ENCODE measurements at places on chromosomes 3 and 15.

GRCh38 chr3:56694867-56695683, 12.0 kb upstream of the TASOR start:
- no peak for DNase-seq

GRCh38 chr15:44711743-44712345, 527 bp downstream of the B2M start:
- peak; percentile 46 for DNase-seq

DNA sequence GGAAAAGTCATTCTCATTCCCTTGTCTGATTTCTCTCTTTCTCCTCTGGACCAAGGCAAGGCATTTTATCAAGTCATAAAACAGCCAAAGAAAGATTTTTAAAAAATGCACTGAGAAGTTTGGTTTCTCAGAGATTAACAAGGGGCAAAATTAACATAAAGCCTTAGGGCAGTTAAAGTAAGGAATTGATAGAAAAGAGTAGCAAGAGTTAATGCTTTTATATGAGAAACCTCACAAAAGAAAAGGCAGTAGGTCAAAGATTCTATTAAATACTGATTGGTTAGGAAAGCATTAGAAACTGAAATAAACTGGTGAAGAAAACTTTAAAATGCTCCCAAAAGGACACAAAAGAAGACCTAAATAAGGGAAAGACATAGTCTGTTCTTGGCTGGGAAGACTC, 121.0 kb upstream of the PRTG start:
- no peak for DNase-seq

DNA sequence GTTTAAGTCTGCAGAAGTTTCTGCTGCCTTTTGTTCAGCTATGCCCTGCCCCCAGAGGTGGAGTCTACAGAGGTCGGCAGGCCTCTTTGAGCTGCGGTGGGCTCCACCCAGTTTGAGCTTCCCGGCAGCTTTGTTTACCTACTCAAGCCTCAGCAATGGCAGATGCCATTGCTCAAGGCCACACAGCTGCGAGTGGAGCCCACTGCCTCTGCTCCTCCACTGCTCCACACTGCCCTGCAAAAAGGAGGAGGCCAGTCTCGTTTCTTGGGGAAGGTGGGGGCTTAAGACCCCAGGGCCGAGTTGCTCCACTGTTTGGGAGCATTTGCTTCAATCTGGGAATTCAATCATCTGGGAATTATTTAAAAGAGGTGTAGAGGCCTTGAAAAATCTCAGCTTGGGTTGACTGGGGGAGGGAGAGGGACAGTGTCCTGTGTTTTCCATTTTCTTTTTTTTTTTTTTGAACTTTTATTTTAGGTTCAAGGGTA, 144.6 kb upstream of the MEF2A start:
- no peak for DNase-seq

- DNase-seq, result no peak
Measured at GRCh38 chr3:125317761-125318160, 57.4 kb downstream of the ZNF148 start.

- no peak for DNase-seq
Measured at GRCh38 chr3:21331857-21332256, 419.2 kb downstream of the ZNF385D start.

DNA sequence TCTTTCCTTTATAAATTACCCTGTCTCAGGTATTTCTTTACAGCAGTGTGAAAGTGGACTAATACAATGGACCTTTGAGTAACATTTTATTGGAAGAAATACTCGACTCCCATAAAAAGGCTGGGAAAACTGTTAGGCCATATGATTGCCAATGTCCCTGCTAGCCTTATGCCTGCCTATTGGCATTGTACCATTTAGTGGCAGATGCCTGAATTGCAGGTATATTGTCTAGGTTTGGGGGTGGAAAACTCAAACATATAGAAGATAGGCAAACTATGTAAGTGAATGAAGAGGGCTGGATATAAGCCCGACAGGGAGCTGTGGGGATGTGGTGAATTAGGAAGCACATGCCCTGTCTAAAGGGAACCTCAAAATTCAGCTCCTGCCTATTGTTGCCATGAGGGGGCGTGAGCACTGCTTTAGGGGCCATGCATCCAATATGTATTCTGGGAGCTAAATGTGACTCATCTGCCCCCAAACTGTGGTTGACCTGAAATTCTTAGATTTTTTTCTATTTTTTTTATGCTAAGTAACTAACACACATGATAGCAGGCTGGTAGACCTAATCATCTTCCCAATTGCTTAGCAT, 65.2 kb upstream of the TRA2B start:
- no peak for DNase-seq

GRCh38 chr3:33791477-33792166, 6.8 kb upstream of the PDCD6IP start:
- no peak for DNase-seq

- no peak for DNase-seq
Measured at GRCh38 chr3:56423661-56424099, 44.6 kb downstream of the ERC2 start.

- no peak for DNase-seq
Measured at GRCh38 chr3:191889756-191890155, 428.8 kb downstream of the PYDC2 start.

GRCh38 chr3:58288011-58288728, 17.9 kb upstream of the RPP14 start:
- no peak for DNase-seq

GRCh38 chr15:99402014-99402729, 150.9 kb downstream of the LRRC28 start:
- DNase-seq, result no peak

- no peak for DNase-seq
Measured at GRCh38 chr3:39126532-39127071, 19.1 kb downstream of the TTC21A start.

GRCh38 chr15:86645925-86646500, 566.3 kb downstream of the AGBL1 start:
- DNase-seq, result no peak

GRCh38 chr3:24288496-24289236, 206.0 kb downstream of the THRB start:
- DNase-seq, result no peak

DNA sequence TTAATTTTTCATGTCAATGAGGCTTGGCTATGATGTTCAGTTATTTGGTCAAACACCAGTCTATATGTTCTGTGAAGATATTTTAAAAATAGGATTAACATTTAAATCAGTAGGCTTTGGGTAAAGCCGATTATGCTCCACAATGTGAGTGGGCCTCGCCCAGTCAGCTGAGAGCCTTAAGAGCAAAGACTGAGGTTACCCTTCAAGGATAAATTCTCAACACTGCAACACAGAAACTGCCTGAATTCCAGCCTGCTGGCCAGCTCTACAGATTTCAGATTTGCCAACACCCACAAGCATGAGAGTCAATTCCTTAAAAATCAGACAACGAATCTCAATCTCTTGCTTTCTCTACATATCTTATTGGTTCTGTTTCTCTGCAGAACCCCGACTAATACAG, 188.3 kb downstream of the PLCH1 start:
- no peak for DNase-seq

- DNase-seq, result no peak
Measured at GRCh38 chr3:72950372-72950771, 46.2 kb upstream of the PPP4R2 start.

DNA sequence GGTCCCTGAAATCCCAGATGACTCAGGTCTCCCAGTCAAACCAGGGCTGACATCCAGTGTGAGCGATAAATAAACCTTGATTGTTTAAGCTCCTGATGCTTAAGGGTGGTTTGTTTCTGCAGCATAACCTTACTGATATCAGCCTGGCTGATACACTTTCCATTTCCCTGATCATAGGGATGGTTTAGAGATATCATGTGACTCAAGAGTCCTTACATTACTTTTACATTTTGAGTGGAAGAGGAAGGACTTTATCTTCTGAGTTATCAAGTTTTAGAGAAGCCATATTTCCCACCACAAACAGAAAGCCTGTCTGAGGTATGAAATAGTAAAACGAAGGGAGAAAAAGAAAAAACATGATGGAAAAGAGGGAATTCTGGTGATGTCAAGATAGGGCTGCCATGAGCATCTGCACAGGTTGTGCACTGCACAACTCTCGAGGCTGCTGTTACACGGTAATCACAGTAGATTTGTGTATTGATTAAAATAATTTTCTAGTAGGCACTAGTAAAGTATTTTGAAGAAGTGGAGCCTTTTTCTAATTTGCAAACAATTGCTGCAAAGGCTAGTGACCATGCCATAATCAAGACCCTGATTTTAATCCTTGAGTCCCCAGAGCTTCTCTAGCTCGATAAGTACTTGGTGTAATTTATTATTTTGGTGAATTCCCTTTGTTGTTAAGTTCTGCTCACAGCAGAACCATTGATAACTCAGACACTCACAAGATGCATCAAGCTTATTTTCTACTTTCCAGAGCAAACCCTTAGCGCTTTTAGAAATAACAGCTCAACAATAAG, 34.1 kb upstream of the FBLN2 start:
- no peak for DNase-seq

DNA sequence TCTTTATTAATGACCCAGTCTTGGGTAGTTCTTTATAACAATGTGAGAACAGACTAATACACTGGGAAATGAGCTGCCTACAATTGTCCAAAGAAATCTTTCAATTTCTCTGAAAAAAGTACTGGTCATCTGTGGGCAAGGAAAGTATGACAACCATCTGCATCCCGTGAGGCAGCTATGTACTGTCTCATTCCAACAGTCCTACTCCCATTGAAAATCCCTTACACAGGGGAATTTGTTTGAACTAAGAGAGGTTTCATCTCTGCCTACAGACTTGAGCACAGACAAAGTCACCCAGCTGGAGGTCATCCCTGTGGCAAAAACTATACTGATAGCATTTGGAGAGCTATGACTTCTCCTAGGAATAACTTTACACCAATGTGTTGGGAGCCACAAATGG, 27.1 kb downstream of the SHC4 start:
- no peak for DNase-seq

DNA sequence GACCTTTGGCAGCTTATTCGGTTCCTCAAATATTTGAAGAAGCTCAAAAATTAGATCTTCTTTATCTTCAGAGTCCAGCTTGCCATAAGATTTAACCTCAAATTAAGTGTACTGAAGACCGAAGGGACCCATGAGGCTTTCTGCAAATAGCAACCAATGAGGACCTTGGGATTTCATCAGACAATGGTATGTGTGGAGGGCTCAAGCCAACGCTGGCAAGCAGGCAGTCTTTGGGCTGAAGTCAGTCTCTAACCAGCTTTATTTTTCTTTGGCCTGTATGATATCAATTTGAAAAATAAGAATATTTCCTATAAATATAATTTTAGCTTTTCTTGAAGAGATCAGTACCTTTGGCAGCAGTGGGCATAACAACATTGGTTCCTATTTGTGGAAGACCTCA, 692.7 kb downstream of the MCTP2 start:
- no peak for DNase-seq

- DNase-seq, result no peak
Measured at GRCh38 chr15:85607842-85608241, 186.9 kb downstream of the KLHL25 start.

DNA sequence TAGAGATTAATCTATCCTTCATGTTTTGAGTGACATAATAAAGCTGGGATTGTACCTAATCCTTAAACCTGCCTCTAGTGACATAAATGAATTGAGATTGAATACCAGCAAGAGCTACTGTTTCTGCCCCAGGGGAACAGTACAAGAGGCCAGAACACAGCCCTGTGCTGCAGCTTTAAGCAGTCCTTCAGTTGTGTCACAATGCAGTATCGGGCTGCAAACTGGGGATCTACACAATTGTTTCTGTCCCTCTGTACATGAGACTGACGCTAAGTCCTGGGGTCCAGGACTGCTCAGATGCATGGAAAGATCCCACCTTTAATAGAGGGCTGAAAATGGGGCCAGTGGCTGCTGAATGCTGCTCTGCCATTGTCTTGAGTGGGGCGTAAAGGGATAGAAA, 87.5 kb downstream of the MINAR1 start:
- DNase-seq, result no peak

GRCh38 chr3:71695000-71695482, 30.2 kb downstream of the EIF4E3 start:
- no peak for DNase-seq

DNA sequence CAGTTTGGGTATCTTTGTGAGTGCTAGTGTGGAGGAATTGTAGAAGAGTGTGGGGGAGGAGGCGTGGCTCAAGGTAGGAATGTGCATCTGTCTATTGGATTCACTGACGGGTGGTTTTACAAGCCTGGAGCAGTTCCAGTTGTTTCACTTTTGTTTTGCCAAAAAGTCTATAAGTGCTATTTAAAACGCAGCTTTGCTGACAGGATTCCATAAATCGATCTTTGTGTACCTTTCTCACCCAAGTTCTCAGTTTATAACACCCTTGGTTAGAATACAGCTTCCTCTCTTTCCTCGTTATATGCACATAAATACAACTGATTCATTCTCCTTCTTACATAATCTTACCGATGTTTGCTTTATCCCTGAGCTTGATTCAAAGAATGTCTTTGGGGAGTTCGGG, 123.2 kb upstream of the UBE2E2 start:
- DNase-seq, result no peak

- no peak for DNase-seq
Measured at GRCh38 chr3:178684881-178685590, 148.8 kb downstream of the KCNMB2 start.

DNA sequence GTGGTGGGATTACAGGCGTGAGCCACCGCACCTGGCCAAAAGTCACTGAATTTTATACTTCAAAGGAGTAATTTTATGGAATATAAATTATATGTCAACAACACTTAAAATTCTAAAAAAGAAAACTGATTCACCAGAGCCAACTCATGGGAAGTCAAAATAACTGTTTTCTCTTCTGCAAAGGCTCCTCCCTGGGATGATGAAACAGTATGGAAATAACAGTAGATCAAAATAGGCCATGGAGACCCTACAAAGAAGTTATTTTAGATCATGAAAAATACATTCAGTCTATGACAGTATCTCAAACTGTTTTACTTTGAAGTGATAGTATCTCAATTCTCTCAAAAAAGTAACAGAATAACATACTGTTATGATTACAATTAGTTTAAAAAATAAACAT, 102.7 kb downstream of the IGSF11 start:
- no peak for DNase-seq

DNA sequence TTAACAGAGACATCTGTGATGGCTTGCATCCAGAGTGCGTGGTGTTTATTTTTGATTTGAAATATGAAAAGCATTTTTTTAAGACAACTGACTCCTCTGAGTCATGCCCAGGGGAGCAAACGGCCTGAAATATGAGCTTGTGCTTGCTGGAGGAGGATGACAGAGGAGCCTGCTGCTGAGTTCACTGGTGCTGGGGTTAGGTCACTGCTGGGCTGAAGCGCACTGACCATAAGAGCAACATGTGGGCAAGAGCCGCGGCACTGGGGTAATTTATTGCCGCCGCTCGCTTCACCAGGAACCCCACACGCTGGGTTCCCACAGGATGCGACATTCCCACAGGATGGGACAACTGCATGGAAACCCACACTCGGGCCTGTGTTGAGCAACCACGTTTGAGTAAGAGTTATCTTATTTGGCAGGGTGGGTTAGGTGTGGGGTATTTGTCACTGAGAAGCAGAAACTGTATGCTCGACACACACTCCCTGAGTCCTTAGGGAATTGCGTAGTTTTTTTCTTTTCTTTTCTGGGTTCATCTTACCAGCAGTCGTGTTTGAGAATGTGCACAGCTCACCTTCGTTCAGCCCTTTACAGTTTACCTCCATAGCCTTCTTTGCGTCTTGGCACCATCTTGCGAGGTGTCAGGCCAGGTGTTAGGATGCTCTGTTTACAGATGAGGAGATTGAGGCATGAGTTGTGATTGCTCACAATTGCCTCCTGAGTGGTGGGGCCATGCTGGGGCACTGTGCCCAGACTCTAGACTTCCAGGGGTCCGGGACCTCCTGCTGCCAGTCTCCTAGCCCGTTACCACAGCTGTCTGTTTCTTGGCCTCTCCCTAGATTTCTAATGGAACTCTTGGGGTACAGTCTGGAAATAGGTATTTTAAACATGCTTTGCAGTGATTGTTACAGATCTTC, 60.4 kb downstream of the SMAD3 start:
- no peak for DNase-seq
